ENCODE measurements at places on chromosomes 4 and X. TPM values are rescaled to one million over a fixed set of nuclear protein-coding genes. Genes with fewer than 3 reads are reported as not detected.

The ZMYM3 gene
- total RNA-seq, result 24.2 TPM

The REELD1 gene
- total RNA-seq, result not detected

The RIBC1 gene
- 1.1 TPM for total RNA-seq

The SSX4 gene
- total RNA-seq, result not detected

The SPANXA1 gene
- total RNA-seq, result not detected

The GRIA3 gene
- 74.2 TPM for total RNA-seq

All from occipital lobe (tissue), 3 donors.